ENCODE measurements at places on chromosomes 4 and X.

- peak; percentile 88 for DNase-seq
Measured at GRCh38 chrX:131704136-131704695, 160.3 kb downstream of the OR13H1 start.

DNA sequence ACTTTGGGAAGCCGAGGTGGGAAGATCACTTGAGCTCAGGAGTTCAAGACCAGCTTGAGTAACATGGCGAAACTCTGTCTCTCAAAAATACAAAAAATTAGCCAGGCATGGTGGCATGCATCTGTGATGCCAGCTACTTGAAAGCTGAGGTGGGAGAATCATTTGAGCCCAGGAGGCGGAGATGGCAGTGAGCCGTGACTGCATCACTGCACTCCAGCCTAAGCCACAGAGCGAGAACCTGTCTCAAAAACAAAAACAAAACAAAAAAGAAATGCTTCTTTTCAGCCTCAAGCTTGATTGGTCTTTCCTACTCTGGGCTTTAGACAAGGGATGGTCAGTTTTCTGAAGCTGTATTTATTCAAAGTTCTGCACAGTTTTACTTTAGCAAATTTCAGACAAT is 15.8 kb upstream of the DHRSX start:
- no peak for DNase-seq

- no peak for DNase-seq
Measured at GRCh38 chr4:15197005-15197404, 194.7 kb downstream of the CPEB2 start.

DNA sequence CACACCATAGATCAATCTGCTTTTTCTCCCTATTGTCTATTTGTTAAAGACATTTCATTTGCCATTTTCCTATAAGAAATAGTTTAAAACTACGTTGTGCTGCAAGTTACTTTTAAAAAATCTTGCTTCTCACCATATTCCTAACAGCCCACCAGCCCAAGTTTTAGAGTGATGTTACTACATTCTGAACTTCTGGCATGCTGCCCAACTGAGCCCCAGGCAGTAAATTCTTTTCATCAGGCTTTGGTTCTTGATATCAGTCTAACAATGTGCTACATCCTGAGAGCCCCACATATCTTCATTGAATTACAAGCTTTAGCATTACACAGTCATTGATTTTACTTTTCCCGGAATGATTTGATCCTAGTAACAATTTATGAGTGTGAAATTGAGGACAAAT is 283.8 kb upstream of the IL1RAPL1 start:
- DNase-seq: no peak

GRCh38 chr4:42119886-42120285 is 32.6 kb downstream of the BEND4 start:
- no peak for DNase-seq

- DNase-seq: no peak
Measured at GRCh38 chr4:65007841-65008439, 598.7 kb upstream of the TECRL start.

GRCh38 chr4:138305050-138305449 is 62.9 kb upstream of the SLC7A11 start:
- DNase-seq: no peak

DNA sequence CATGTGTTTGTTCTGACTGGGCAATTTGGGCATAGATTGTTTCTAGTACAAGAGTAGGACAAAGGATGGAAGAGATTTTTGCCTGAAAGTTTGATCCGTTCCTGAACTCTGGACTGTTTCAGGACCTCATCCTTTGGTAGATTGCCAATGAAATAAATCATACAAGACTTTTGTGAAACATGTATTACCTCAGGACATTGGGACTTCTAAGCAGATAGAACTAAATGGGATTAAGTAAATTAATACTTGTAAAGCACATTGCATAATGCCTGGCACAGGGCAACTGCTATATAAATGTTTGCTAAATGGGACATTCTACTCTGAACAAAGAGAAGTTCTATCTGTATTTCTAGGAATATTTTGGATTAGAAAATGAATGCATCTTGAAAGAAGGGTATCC is 164.8 kb upstream of the RPS6KA3 start:
- no peak for DNase-seq
